Cerebellum (tissue), 4 donors: ENCODE measurements at places on chromosomes 13 and 19.

GRCh38 chr19:44757735-44758505, 9.4 kb downstream of the BCL3 start:
- peak; percentile 25 for DNase-seq

- no peak for DNase-seq
Observed at GRCh38 chr13:112821340-112822055, 131.7 kb downstream of the ATP11A start.

DNA sequence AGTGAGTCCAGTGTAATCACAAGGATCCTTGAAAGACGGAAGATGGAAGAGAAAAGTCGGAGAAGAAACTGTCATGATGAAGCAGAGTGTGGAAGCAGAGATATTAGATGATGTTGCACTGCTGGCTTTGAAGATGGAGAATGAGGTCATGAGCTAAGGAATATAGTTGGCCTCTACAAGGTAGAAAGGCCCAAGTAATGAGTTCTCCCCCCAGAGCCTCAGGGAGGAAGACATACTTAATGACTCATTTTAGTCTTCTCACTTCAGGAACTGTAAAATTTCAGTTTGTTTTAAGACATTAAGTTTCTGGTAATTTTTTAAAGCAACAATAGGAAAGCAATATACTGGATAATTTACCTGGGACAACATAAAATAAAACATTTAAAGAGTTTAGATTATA, 1331.5 kb upstream of the PCDH20 start:
- no peak for DNase-seq

DNA sequence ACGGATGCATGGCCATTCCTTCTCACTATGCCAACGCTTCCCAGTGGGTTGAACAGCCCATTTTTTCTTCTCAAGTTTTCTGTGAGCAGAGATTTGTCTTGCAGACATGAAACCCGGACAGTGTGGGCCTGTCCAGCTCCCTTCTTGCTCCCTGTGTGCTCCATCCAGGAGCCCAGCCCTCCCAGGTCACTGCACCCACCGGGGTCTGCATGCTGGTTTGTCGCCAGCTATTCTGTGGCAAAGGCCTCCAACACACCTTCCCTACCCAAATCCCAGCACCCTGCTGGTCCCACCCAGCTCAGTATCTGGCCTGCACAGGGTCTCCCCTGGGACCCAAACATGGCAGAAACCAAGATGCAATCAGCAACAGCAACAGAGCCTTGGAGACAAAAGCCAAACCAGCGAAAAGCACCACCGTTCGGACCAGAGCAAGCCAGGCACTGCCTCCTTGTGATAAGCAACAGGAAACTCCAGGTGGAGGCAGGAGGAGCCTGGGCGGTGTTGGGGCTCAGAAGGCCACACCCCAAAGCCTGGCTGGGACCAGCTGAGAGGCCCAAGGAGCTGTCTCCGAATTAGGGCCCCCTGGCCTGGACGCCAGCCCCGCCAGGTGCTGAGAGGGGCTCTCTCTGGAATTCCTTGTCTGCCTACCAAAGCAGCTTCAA, 12.2 kb upstream of the SPACA7 start:
- no peak for DNase-seq

DNA sequence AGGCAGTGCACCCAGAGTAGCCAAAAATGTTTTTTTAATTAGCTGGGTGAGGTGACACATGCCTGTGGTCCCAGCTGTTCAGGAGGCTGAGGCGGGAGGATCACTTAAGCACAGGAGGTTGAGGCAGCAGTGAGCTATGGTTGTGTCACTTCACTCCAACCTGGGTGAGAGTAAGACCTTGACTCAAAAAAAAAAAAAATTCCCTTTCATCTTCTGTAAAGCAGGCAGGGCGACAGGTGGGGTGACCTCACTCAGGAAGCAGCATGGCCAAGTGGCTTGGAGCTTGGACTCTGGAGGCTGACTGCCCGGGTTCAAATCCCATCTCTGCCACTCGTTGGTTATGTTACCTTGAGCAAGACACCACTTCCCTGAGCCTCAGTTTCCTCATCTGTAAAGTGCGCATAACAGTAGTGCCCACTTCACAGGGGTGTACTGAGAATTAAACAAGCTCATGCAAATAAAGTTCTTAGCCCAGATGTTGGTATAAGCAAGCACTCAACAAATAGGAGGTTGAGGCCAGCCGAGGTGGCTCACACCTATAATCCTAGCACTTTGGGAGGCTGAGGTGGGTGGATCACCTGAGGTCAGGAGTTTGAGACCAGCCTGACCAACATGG, 48.3 kb downstream of the MAP4K1 start:
- DNase-seq: no peak

GRCh38 chr13:103866048-103866447, 799.8 kb upstream of the SLC10A2 start:
- no peak for DNase-seq

GRCh38 chr13:32473650-32474049, 45.7 kb upstream of the N4BP2L1 start:
- DNase-seq: no peak

- no peak for DNase-seq
Observed at GRCh38 chr13:80451641-80452040, 110.7 kb upstream of the SPRY2 start.

- DNase-seq: no peak
Observed at GRCh38 chr13:110921209-110921608, 6.3 kb upstream of the ANKRD10 start.

- no peak for DNase-seq
Observed at GRCh38 chr13:59012731-59013130, 1151.0 kb downstream of the DIAPH3 start.

DNA sequence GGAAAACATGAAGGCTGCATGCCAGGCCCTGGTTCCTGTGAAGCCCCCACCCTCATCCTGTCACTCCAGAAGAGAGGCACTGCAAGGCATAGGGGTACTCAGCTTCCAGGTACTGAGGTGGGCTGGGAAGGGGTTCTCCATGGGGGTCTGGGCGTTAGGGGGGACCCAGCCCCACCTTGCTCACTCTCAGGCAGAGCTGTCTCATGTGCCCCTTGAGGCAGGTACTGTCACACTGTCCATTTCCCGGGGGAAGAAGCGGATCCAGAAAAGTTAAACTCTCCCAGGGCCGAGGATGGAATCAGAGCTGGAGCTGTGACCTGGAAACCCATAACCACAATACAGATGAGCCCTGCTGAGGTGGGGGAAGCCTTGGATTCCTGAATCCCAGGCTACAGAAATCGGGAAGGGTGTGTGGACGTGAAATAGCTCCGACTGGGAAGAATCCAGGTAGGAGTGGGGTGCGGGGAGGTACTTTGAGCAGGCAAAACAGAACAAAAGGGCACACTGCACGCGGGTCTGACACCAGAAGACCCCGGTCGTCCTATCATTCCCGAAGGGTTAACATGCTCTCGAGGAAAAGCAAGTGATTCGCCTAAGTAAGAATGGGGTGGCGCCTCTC, 540 bp upstream of the USE1 start:
- peak; percentile 24 for DNase-seq

DNA sequence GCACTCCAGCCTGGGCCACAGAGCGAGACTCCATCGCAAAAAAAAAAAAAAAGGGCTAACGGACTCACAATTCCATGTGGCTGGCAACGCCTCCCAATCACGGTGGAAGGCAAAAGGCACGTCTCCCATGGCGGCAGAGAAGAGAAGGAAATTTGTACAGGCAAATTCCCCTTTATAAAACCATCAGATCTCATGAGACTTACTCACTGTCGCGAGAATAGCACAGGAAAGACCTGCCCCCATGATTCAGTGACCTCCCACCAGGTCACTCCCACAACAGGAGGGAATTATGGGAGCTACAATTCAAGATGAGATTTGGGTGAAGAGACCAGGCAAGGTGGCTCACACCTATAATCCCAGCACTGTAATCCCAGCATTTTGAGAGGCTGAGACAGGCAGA, 18.7 kb upstream of the NMRK2 start:
- no peak for DNase-seq

GRCh38 chr19:17338433-17339078, 1.2 kb downstream of the GTPBP3 start:
- no peak for DNase-seq

DNA sequence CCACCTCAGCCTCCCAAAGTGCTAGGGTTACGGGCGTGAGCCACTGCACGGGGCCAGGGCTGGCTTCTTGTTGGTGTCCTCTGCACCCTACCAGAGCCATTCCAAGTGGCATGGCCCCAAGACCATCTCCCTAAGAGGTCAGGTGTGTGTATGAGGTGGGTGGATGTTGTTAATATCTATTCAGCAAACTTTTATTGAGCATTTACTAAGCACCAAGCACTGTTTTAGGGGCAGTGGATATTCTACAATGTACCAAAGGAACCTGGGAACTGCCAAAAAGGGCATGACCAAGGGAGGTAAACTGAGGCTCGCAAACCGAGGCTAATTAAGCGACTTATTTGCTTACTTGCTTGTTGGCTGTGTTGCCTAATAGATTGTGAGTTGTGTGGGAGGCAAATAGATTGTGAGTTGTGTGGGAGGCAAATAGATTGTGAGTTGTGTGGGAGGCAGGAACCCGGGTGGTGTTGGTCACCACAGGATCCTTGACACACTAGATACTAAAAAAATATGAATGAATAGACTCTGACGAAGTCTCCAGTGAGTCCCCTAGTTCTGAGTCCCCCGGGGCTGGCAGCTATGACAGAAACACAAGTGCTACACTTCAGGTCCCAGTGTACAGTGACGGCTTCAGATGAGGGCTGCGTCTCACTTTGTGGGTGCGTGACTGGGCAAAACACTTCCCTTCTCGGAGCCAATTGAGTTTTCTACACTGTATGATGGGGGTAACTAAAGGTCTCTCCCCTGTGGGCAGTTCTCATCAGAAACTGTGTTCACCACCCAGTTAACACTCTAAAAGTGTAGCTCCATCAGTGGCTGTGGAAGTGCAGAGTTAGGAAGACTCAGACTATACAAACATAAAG, 5.0 kb upstream of the BICRA start:
- no peak for DNase-seq
